GM12864 (cell line): ENCODE measurements at places on chromosomes 7 and 10.

GRCh38 chr7:42219447-42219846 lies 17.6 kb downstream of the GLI3 start:
- no peak for DNase-seq

DNA sequence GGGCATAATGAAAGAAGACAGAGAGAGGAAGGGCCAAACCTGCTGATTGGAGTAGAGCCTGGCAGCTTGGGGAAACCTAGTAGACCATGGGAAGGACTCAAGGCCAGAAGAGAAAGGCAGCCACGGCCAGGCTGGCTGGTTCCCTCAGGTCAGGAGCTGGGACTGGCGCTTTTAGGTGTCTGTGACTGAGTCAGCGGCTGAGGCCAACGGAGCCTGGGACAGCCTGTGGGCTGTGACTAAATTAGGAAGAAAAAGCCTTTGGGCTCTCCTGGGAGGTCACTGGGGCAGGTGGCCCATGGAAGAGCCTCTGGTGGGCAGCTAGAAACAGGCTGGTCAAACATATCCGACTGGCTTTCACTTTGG lies 108.9 kb upstream of the PDCD4 start:
- no peak for DNase-seq

DNA sequence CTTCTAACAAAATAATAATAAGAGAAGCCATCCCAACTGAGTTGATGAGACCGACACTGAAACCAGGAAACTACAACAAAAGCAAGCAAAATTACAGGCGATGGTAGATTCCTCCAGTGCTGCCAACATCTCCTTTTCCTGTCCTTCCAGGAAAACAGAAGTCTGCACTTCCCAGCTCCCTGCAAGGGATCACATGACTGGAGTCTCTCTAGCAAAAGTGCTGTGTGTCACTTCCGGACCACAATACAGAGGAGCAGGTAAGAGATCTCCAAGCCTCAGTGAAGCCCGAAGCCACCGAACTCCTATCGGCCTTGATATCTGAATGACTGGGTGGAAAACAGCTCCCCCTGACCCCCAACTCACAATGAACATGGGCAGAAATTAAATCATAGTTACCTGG lies 63.2 kb downstream of the SMURF1 start:
- no peak for DNase-seq

GRCh38 chr7:127759945-127760421 lies 108.0 kb downstream of the SND1 start:
- no peak for DNase-seq

DNA sequence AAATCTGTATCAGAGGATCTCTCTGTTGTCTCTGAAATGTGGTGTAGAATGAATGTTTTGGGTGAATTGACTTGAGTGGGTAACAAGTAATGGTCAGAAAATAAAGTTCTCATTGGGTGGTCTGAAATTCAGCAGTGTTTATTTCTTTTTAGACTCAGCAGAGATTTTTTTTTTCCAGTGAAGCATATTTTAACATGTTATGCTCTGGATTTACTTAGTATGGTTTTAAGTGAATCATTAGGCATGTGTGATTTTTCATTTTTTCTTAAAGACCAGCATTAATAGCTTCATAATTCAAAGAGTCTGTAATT lies 63.5 kb downstream of the REEP3 start:
- DNase-seq = no peak

DNA sequence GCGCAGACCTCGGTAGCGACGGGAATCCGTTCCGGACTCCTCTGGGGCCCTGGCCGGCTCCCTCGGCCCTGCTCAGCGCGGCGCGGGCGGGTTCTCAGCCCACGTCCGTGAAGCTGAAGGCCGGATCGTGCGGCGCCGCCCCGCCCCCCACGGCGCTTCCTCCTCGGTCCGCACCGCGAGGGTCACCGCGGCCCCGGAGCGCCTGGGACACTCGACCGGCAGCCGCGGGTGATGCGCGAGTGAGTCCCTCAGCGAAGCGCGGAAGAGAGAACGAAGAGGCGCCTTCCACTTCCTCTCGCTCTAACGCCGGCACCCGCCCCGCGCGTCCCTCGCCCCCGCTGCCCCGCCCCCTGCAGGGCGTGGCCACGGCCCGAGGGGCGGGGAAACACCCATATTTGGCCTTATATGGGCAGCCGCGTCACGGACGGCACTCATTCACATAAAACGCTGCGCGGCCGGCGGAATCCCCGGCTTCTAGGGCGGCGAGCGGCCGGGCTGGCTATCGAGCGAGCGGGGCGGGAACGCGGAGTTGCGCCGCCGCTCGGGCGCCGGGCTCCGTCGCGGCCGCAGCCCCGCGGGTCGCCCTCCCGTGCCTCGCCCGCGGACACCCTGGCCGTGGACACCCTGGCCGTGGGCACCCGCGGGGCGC lies at the start of gene DUSP5:
DUSP5 (plus strand) TSS at position 470 of the 649 bp plus-strand sequence. CDS start 215 bp downstream, outside the sequence.
- peak; percentile 80 for DNase-seq

DNA sequence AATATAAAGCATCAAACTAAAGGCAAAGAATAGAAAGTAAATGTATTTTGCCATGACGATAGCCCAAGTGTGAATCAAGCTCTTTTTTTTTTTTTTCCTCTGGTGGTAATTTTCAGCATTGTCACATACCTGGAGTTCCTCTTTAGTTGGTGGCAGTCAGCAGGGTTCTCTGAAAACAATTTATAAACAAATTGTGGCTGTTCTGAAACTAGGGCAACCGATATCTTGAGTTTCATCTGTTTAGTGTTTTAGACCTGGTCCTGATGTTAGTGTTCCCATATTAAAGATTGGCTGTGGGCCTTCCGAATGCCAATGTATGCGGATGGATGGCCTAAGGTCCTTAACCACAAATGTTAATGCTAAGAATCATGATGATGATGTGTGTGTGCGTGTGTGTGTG lies 713.1 kb downstream of the GATA3 start:
- no peak for DNase-seq

GRCh38 chr7:24769851-24770250 lies 12.6 kb upstream of the GSDME start:
- DNase-seq = no peak

DNA sequence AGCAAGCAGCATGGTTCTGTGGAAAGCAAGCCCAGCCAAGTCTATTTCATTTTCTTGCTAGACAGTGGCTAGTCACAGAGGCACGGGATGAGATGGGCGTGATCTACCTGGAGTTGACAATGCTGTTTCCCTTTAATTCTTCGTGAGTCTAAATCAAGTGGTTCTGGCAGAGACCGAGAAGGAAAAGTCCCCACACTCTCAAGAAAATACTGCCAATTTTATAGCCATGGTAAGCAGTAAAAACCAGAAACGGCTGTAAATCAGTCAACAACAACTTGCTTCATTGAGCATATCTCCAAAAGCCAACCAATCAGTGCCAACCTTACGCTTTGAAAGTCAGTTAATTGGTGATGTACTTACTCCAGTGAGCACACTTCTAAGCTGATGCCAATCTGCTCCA lies 223.4 kb downstream of the SEC23IP start:
- no peak for DNase-seq

DNA sequence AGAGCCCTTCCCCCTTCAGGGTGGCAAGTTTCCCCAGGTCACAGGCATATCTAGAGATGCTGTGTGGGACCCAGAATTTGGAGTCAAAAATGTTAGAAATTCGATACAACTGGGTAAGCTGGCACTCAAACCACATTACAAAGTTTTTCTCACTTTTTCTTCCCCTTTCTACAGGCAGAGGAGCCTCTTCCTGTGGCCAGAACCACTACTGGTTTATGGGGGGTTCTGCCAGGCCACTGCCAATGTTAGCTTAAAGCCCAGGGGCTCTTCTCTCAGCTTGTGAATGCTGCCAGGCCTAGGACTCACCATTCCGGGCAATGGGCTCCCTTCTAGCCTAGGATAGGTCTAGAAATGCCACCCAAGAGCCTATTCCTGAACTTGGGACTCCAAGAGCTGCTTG lies 617.9 kb upstream of the PHF14 start:
- DNase-seq = no peak

DNA sequence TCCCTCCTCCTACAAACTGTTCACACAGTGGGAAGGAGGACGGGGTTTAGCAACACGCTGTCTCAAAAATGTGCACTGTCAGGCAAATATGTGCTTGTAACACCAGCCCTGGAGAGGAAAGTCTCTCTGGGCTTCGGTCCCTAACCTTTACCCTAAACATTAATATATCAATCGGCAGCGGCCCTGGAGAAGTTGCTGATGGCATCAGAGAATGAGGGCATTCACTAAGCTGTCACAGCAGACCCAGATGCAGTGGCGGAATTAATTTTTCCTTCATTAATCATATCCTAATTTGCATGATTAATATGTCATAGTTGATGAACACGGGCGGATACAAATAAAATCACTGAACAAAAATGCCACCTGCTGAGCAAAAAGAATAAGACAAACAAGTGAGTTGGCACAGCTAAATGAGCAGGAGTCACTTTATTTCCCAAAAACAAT lies 45.2 kb upstream of the INSIG1 start:
- no peak for DNase-seq

GRCh38 chr7:125857606-125858005 lies 928.0 kb upstream of the POT1 start:
- no peak for DNase-seq

GRCh38 chr7:42085531-42085930 lies 151.5 kb downstream of the GLI3 start:
- DNase-seq = no peak

GRCh38 chr10:12484941-12485805 lies 135.8 kb downstream of the CAMK1D start:
- DNase-seq = peak; percentile 77

DNA sequence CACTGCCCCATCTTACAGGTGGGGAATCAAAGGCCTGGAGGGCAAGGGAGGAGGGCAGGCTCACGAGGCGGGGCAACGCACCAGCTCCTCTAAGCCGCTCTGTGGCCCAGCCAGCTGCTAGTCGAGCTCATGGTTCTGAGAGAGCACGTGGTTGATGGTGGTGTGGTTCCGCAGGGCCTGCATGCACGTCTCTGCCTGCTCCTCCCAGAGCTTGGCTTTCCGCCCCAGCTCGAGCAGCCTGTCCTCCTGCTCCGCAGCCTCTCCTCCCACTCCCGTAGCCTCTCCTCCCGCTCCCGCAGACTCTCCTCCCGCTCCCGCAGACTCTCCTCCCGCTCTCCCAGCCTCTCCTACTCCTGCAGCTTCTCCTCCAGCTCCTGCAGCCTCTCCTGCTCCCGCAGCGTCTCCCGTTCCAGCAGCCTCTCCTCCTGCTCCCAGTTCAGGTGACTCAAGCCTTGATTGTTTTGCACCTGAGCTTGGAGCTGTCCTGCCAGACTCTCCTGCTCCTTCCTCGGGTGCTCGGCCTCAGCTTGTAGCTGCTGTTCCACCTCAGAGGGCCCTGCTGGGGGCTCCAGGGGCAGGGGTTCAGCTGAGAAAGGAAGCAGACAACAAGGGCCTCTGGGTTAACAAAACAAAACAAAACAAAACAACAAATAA lies 19.1 kb upstream of the MTPAP start:
- DNase-seq = no peak

GRCh38 chr10:87775766-87776165 lies 42.3 kb downstream of the ATAD1 start:
- DNase-seq = no peak

DNA sequence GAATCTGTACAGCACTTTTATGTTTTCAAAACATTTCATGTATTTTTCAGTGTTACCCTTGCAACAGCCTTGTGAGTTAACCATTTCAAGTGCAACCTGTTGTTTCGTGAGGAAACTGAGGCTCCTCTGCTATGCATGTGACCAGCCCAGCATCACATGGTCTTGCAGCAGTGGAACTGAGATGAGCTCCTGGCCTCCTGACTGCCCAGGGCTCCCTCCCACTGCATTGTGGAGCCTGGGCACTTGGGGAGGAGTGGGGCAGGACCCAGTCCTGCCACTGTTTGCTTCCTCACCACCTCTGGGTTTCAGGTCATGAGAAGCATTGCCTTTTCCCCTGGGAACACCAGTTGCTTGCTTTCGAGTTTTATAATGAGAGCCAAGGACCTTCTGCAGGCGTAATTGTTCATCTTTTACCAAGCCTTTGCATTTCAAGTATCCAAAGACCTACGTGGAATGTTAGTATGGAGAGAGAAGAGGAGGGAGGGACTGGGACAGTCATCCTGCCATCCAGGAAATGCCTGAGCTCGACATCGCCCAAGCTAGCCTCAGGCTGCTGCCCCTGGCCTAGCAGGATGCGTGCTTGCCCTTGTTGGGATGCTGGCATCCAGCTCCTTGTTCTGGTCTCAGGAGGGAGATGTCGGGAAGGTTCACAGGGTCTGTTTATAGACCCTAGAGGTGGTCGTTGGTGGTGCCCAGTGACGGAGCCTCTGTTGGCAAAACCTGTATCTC lies 32.3 kb upstream of the BHLHA15 start:
- DNase-seq = no peak

GRCh38 chr7:101363734-101364374 lies 1.2 kb downstream of the COL26A1 start:
- no peak for DNase-seq
